LHCN-M2 (cell line): ENCODE measurements at places on chromosomes 3 and 15. TPM values are rescaled to one million over a fixed set of nuclear protein-coding genes. Genes with fewer than 3 reads are reported as not detected.

GRCh38 chr15:71125831-71126450 is 10.7 kb downstream of the THSD4 start:
- DNase-seq = no peak

DNA sequence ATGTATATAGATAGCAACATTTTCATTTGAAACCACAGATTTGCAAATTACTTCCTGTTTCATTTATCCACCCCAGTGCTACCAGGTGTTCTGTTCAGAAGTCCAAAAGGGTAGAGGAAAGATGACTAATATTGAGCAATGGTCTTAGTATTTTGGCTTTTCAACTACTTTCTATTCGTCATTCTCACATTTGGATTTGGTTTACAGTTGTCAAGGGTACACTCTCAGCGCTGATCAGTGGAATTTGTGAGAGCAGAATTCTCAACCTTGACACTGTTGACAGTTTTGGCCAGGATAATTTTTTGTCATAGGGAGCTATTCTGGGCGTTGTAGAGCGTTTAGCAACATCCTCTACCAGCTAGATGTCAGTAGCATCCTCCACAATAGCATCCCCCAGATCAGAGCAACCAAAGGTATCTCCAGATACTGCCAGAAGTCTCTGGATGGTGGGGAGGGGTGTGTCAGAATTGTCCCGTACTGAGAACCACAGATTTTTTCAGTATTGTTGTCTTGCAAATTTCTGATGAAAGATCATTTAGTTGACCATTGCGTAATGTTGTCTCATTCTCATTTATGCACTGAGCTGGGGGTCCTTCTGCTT is 4.2 kb downstream of the HMCES start:
- DNase-seq = peak; percentile 12

Gene C2CD4A
- total RNA-seq = not detected in 2 replicates

DNA sequence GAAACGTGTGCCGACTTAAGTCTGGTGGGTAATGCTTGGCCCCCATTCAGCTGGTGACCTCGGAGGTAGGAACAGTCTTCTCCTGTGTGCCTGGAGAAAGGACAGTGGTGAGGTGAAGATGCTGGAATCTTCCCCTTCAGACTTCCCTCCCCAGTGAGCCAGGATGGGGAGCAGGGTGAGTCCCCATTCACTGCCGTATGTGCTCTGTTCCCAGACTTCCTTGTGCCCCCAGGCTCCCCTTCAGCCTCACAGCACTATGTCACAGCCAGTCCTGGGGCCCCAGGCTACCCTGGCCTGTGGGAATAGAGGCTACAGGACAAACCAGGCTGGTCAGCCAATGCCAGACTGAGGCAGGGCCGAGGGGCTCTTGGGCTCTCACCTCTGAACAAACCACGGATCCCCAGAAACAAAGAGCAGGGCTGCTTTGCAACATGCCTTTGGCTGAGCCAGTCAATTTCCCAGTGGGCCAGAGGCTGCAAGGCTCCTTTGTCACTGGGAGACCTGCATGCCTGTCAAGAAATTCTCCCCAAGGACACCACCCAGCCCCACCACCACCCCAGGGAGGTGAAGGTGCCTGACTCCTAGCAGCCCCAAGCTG is 31.8 kb upstream of the HHATL start:
- DNase-seq = no peak

- DNase-seq = no peak
Measured at GRCh38 chr3:171935261-171936123, 92.3 kb downstream of the TMEM212 start.

- DNase-seq = no peak
Measured at GRCh38 chr15:38541026-38541425, 23.6 kb downstream of the RASGRP1 start.

GRCh38 chr3:65600888-65601287 is 437.8 kb downstream of the MAGI1 start:
- DNase-seq = no peak

Gene SYNPR
- total RNA-seq = not detected in 2 replicates

Gene NAALADL2
- total RNA-seq = 4.8 and 6.8 TPM in 2 replicates

GRCh38 chr15:85568261-85568808 is 187.9 kb downstream of the AKAP13 start:
- DNase-seq = no peak

Gene GLDN
- not detected in 2 replicates for total RNA-seq
